ENCODE measurements at places on chromosomes 2 and 18.

GRCh38 chr2:56133441-56133840 is 50.3 kb upstream of the CCDC85A start:
- no peak for DNase-seq

DNA sequence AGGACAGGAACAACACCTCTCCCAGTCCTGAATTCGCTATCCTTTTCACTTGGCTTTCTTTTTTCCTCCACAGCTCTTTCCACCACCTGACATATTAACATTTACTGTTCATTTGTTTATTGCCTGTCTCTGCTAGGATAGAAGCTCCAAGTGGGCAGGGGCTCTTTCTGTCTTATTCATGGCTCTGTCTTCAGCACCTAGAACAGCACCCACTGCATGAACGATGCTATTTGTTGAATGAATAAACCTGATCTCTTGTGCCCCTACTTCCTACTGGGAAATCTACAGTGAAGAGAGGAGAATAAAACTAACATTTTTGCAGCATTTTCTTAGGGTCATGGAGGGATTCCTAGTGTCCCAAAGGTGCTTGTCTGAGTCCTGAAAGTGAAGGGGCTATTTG is 24.4 kb upstream of the GAREM2 start:
- DNase-seq = no peak

GRCh38 chr2:241064008-241064801 is 37.9 kb downstream of the MTERF4 start:
- peak; percentile 45 for DNase-seq

DNA sequence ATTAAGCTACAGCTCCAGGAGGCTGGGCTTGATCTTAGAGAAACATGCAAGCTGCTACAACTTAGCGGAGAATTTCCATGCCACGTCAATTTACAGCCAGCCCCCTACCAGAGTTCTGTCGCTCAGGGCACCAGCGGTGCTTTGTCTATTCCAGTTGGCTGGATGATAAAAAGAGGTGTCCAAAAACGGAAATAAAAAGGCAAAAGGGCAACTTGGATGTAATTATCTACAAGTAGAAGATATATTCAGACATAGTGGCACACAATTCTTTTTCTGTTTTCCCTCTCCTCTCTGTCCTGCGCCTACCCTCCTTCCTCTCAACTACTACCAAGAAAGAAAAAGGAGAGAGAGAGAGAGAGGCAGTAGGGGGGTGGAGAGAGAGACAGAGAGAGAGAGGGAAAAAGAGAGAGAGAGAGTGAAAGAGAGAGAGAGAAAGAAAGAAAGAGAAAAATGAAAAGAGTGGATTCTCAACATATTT is 363 bp upstream of the RFTN2 start:
- DNase-seq = no peak

DNA sequence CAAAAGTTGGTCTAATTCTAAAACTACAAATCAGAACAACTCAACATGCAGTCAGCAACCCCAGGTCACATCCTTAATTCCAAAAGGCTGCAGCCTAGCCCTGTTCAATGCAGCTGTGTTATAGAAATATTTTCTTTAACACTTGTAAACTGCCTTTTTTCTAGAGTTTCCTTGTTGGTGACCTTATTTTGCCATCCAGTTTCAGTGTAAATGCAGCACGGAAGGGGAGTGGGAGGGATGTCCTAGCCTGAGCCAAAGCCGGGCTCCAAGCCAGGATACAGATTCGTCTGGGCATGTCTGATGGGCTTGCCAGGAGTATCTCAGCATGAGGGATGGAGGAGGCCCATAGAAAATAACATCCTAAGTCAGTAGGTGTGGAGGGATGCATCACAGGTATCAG is 17.7 kb upstream of the SP3 start:
- no peak for DNase-seq

DNA sequence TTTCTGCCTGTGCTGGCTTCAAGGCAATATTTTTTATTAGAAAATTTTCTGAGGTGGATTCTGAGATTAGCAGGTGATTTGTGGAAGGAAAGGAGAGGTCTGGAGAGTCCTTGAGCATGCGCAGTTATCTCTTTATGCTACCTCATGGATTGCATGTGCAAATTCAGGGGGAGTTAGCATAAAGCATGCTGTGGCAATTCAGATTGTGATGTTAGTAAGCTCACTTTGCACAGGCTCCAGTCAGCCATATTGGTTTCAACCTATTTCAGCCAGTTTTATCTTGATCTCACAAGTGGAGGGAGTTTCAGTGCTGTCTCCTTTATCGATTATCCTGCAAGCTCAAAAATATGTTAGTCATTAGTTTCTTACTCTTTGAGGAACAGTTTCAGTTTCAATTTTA is 2012.3 kb upstream of the PIK3C3 start:
- no peak for DNase-seq

GRCh38 chr18:9137168-9138066 is 836 bp downstream of the ANKRD12 start:
- DNase-seq = peak; percentile 71

DNA sequence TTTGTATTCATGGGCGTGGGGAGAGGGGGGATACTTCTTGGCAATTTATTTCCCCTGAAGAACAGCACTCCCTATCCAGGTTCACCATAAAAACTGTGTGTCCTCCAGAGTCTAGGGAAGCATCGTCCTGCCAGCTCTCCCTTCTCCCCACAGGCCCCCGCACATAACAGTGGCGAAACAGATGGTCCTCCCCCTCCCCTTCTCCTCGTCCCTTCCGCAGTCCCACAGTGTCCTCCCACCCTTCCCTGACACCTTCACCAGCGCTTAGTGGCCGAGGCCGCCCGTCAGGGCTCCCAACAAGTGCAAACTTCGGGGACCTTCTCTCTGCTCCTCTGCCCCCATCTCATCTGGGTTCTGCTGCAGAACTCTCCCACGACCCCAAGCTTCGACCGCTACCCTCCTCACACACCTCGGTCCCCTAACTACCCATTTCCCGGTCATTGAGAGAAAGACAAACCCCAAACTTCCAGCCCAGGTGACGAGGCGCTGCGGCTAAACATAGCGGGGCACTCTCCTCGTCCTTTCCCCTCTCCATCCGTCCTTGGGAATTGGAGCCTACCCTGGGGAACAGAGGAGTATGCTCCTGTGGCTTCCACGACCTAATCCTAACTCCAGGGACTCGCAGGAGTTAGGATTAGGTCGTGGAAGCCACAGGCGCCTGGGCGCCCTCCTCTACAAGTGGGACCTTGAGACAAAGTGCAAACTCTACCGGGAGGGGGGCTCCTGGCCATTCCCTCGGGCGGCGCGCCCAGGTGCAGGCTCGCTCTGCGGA is 971 bp downstream of the ZNF385B start:
- no peak for DNase-seq

DNA sequence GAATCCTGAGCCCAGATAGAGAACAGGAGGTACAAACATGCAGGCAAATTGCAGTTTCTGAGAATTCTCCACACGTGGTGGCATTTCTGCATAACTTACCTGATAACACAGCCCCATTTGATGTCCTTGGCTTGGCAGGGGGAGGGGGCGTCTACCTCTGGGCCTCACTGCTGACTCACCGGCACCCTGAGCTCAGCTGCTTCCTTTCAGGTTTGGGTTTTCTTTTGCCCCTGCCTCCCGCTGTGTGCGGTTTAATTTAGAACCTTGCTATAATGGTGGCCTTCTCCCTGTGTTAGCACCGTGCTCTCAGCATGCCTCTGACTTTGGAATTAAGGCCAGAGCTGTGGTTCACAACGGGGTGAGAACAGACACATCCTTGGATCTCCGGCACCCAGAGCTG is 4.4 kb downstream of the CTIF start:
- no peak for DNase-seq

- DNase-seq = no peak
Measured at GRCh38 chr2:151097128-151097527, 164.5 kb downstream of the RBM43 start.

- no peak for DNase-seq
Measured at GRCh38 chr2:195456771-195457170, 200.3 kb upstream of the SLC39A10 start.

DNA sequence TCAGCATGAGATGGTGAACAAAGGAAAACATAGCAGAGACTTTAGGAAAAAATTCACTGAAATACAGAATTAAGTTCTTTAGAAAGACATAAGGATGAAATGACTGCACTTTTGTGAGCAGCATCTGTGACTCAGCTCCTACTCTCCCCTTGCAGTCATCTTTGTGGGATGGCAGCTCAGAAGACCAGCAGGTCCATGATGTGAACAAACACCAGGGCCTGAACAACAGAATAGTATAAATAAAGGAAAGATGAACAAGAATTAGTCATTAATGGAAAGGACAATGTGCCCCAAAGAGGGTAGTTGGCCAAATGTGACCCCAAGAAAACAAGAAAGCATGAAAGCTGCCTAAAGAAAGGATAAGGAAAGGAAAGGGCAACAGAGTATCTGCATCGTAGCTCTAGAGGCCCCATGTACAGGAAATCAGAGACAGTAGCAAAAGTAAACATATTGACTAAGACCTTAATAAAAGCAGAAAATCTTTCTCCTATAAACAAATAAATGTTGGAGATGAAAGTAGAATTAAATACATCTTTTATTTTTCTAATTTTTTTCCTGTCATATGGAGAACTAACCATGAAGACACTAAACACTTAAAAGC is 318.0 kb downstream of the ZEB2 start:
- DNase-seq = no peak

DNA sequence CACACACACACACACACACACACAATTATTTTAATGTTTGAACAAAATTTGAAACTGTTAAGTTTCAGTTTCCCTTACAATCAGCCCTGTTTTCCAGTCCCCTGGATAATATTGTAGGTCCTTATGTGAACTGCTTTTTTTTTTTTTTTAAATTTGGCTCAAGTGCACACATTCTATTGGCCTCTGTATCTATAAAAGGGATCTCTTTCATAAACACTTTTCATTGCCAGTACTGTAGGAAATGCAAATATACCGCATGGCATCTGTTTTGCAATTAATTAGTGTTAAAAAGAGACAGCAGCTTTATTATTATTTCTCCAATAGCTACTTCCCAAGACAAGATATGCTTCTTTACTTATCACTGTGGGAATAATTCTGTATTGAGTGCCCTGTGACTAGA is 738.7 kb downstream of the EPHA4 start:
- no peak for DNase-seq

GRCh38 chr2:66283787-66284186 is 151.1 kb upstream of the MEIS1 start:
- DNase-seq = no peak

- no peak for DNase-seq
Measured at GRCh38 chr2:120468136-120468535, 122.2 kb downstream of the INHBB start.

DNA sequence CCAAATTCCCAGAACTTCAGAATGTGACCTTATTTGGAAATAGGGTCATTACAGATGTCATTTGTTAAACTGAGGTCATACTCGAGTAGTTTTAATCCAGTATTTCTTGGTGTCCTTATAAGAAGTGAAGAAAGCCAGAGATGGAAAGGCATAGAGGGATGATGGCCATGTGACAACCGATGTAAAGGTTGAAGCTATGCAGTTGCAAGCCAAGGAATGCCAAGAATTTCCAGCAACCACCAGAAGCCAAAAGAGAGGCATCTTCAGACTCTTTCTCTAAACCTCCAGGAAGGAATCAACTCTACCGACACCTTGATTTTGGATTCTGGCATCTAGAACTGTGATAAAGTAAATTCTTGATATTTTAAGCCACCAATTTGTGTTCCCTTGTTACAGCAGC is 242.2 kb downstream of the CDH20 start:
- no peak for DNase-seq

DNA sequence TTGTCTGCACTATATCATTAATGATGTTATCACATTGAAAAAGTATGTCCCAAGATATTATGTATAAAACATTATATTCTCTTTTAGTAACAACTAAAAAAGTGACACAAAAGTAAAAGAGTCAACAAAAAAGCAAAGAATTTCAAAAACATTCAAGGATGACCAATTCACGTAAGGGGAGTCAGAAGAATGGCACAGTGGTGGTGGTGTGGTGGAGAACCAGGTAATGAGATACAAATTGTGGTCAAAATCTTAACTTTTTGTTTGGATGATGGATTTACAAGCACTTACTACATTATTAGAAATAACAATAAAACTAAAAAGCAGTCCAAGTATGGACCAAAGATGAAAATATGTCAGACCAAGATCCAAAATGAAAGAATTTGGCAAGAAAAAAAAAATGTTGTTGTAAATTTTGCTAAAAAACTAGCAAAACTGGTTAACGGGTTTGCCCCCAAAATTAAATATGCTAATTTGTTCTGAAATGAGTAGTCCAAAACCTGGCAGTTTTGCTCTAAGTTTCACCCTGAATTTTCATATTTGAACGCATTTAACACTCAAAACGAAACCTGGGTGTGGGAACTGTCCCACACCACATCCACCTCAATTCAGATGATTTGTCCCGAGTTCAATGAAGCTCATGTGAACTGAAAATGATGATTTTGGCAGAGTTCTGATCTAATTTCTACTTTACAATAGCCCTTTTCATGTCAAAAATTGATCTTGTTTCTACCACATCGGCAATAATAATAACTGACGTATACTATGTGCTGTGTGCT is 135.8 kb downstream of the IKZF2 start:
- DNase-seq = no peak

- DNase-seq = no peak
Measured at GRCh38 chr2:42510608-42511243, 16.9 kb upstream of the KCNG3 start.

GRCh38 chr2:16507655-16508489 is 157.8 kb downstream of the CYRIA start:
- no peak for DNase-seq

- no peak for DNase-seq
Measured at GRCh38 chr2:219638948-219639755, 11.7 kb downstream of the SLC4A3 start.

DNA sequence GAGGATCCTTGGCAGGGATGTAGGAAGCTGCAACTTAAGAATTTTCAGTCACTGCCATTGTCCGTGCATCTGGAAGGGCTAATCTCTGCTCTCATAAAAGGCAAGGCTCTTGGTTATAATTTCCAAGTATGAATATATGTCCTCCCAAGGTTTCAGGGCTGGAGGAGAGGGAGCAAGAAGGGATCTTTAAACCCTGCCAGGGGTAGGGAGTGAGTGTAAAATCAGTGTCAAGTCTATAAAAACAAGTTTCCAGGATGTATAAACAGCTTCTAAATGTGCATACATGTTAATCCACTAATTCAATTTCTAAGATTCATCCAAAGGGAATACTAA is 110.2 kb upstream of the CYRIA start:
- DNase-seq = no peak

DNA sequence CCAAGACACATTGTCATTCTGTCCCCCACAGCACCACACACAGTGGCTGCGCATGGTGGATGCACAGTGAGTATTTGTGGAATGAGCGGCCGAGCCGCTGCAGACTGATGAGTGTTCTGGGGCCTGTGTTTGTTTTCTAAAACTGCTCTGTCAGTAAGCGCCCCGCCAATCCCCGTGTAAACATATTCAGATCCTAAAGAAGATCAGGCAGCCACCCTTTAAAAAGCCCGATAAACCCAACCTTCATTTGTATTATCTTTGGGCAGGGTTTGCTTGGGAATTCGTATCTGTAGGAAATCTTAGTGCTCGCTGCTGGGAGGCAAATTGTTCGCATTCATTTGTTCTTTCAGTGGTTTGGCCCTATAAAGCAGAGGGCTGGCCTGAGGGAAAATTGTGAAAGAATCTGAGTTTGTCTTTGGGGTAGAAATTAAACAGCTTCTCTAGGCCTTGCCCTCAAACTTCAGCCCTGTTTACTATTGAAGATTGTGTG is 68.6 kb downstream of the TGOLN2 start:
- no peak for DNase-seq

- DNase-seq = no peak
Measured at GRCh38 chr2:8394569-8395359, 287.1 kb upstream of the ID2 start.

GRCh38 chr2:144456680-144457079 is 63.2 kb downstream of the ZEB2 start:
- DNase-seq = no peak

- no peak for DNase-seq
Measured at GRCh38 chr2:241273210-241274020, 42.1 kb downstream of the HDLBP start.

GRCh38 chr2:239264838-239265651 is 135.8 kb downstream of the HDAC4 start:
- peak; percentile 87 for DNase-seq
